Uterus (tissue), 4 donors: ENCODE measurements at places on chromosomes 6 and 20. TPM values are rescaled to one million over a fixed set of nuclear protein-coding genes. Genes with fewer than 3 reads are reported as not detected.

GRCh38 chr20:32142088-32142487, 32.6 kb downstream of the TM9SF4 start:
- H3K27me3 ChIP-seq = no peaks in the 10 kb centered on the region
- H3K4me3 ChIP-seq = no peak overlapping the region
- H3K36me3 ChIP-seq = no peaks in the 10 kb centered on the region
- H3K4me1 ChIP-seq = no peaks in the 10 kb centered on the region
- H3K27ac ChIP-seq = no peak overlapping the region

DNA sequence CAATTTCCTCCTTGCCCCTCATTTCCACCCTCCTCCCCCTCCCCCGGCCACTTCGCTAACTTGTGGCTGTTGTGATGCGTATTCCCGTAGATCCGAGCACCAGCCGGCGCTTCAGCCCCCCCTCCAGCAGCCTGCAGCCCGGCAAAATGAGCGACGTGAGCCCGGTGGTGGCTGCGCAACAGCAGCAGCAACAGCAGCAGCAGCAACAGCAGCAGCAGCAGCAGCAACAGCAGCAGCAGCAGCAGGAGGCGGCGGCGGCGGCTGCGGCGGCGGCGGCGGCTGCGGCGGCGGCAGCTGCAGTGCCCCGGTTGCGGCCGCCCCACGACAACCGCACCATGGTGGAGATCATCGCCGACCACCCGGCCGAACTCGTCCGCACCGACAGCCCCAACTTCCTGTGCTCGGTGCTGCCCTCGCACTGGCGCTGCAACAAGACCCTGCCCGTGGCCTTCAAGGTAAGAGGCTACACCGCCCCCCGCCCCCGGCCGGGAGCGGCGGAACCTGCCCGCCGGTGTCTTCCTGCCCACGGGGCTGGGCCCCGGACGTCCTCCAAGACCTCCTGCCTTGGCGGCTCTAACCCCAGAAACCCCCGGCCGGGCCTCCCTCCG, 44.9 kb upstream of the SUPT3H start:
- H3K27me3 ChIP-seq = peaks cover 5% of the 10 kb centered on the region
- H3K4me3 ChIP-seq = peak overlapping the region; percentile 35
- DNase-seq = peak; percentile 39

- no peaks in the 10 kb centered on the region for H3K36me3 ChIP-seq
- no peak overlapping the region for H3K27ac ChIP-seq
- no peaks in the 10 kb centered on the region for H3K27me3 ChIP-seq
- no peak for DNase-seq
Observed at GRCh38 chr20:16066571-16066970, 506.7 kb downstream of the KIF16B start.

DNA sequence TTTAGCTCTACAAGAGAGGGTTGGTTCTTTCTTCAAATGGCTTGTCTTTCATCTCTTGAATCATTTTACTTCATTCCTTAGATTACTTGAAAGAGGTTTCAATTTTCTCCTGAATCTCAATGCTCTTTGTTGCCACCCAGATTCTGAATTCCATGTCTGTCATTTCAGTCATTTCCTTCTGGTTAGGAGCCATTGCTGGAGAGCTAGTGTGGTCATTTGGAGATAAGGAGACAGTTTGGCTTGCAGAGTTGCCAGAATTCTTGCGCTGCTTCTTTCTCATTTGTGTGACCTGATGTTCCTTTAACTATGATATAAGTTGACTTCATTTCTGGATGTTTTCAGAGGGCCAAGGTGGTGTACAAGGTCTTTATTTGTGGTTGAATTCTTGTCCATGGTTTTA, 157.8 kb downstream of the SLC22A3 start:
- no peaks in the 10 kb centered on the region for H3K27me3 ChIP-seq
- no peaks in the 10 kb centered on the region for H3K36me3 ChIP-seq
- H3K27ac ChIP-seq = no peak overlapping the region
- H3K4me3 ChIP-seq = no peak overlapping the region
- DNase-seq = no peak

- no peak for DNase-seq
- H3K36me3 ChIP-seq = no peaks in the 10 kb centered on the region
- no peak overlapping the region for H3K27ac ChIP-seq
- no peak overlapping the region for H3K4me3 ChIP-seq
- no peaks in the 10 kb centered on the region for H3K4me1 ChIP-seq
Observed at GRCh38 chr6:153056308-153056707, 53.8 kb upstream of the MTRF1L start.

DNA sequence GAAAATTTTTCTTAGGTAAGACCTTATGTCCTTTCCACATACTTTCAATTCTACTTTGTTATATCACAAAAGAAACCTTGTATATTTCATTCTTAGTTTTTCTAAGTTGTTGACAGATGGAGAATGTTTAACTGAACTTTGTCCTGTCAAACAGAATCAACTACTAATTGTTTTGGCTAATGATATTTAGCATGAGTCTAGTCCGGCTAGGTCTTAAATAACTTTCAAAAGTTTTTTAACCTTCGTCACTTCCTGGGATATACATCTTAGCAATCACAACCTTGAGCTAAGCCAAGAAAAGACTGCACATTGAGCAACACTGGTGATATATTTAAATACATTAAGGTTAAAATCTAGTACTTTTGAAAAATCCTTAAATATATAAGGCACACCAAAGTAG, 62.9 kb upstream of the RUNX2 start:
- no peaks in the 10 kb centered on the region for H3K27me3 ChIP-seq
- no peak overlapping the region for H3K27ac ChIP-seq
- no peaks in the 10 kb centered on the region for H3K36me3 ChIP-seq
- no peak for DNase-seq
- H3K4me3 ChIP-seq = no peak overlapping the region
- H3K4me1 ChIP-seq = no peaks in the 10 kb centered on the region

DNA sequence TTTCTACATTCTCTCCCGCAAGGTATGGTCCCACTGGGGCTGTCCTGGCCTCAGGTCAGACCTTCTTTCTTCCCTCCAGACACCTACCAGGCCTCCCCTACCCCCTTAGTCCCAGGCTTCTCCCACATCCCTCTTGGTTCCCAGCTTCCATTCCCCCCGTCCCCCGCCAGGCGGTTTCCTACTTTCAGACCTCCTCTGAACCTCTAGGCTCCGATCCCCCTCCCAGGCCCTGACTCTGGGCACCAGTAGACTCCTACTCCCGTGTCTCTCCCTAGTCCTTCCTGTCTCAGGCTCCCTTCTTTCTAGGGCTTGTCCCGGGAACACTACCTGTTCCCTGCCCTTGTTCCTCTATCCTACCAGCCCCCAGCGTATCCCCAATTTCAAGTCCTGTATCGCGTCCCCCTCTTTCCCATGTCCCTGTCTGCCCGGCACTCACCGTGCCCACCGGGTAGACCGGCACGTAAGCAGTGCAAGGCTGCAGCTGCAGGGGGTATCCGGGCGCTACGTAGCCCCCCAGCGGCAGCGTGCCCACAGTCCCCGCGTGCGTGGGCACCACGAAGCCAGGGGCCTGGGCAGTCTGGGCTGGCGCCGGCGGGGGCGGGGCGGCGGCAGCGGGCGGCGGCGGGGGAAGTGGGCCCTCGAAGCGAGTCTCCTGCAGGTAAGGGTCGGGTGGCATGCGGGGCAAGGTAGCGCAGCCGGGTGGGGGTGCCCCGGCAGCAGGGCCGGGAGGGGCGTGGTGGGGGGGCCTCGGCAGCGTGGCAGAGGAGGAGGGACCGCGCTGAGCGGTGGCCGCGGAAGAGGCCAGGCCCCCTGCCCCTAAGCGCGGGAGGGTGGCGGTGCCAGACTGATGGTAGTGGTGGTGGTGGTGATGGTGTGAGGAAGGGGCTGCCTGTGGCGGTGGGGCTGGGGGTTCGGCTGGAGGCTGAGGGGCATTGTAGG, 1.5 kb downstream of the PRRT1 start:
- no peak for DNase-seq
- no peaks in the 10 kb centered on the region for H3K27me3 ChIP-seq
- peaks cover 11% of the 10 kb centered on the region for H3K4me1 ChIP-seq
- H3K4me3 ChIP-seq = peak overlapping the region; percentile 68
- H3K36me3 ChIP-seq = no peaks in the 10 kb centered on the region
- H3K27ac ChIP-seq = peak overlapping the region; percentile 93

DNA sequence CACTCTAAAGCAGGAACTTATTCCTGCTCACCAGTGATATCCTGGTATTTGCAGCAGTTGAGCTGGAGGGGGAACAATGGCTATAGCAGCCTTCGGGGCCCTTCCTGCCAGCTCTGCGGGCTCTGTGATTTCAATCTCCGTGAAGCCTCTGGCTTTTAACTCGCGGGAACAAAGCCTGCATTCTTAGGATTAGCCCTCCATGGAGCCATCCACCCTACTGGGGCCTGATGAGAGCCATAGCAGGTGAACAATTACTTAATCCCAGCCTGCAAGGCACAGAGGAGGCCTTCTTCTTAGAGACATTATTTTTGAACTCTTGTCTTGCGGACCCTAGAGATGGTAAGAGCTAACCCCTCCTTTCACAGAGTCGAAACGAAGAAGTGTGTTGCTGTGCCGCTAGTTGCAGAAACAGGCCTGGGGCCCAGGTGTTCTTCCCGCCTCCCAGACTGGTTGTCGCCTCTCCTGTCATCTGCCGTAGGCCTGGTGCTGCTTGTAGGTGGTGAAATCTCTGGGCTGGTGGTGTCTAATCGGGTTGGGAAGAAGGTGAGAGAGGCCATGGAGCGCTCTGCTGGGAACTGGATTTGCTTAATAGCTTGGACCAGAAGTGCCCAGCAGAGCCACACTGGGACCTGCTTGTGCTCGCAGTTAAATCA, 9.7 kb downstream of the GHRH start:
- H3K4me1 ChIP-seq = no peaks in the 10 kb centered on the region
- no peak overlapping the region for H3K4me3 ChIP-seq
- no peak for DNase-seq
- H3K36me3 ChIP-seq = no peaks in the 10 kb centered on the region
- no peaks in the 10 kb centered on the region for H3K27me3 ChIP-seq

- H3K27me3 ChIP-seq = no peaks in the 10 kb centered on the region
- no peak overlapping the region for H3K27ac ChIP-seq
- H3K36me3 ChIP-seq = no peaks in the 10 kb centered on the region
- no peaks in the 10 kb centered on the region for H3K4me1 ChIP-seq
Observed at GRCh38 chr6:167287513-167288048, 3.5 kb upstream of the UNC93A start.

- no peak overlapping the region for H3K4me3 ChIP-seq
- no peaks in the 10 kb centered on the region for H3K36me3 ChIP-seq
- H3K4me1 ChIP-seq = no peaks in the 10 kb centered on the region
Observed at GRCh38 chr6:66344796-66345195, 637.8 kb upstream of the EYS start.

GRCh38 chr6:108446629-108447150, 114.0 kb upstream of the FOXO3 start:
- no peak overlapping the region for H3K4me3 ChIP-seq
- H3K27ac ChIP-seq = no peak overlapping the region
- H3K36me3 ChIP-seq = no peaks in the 10 kb centered on the region
- DNase-seq = no peak

DNA sequence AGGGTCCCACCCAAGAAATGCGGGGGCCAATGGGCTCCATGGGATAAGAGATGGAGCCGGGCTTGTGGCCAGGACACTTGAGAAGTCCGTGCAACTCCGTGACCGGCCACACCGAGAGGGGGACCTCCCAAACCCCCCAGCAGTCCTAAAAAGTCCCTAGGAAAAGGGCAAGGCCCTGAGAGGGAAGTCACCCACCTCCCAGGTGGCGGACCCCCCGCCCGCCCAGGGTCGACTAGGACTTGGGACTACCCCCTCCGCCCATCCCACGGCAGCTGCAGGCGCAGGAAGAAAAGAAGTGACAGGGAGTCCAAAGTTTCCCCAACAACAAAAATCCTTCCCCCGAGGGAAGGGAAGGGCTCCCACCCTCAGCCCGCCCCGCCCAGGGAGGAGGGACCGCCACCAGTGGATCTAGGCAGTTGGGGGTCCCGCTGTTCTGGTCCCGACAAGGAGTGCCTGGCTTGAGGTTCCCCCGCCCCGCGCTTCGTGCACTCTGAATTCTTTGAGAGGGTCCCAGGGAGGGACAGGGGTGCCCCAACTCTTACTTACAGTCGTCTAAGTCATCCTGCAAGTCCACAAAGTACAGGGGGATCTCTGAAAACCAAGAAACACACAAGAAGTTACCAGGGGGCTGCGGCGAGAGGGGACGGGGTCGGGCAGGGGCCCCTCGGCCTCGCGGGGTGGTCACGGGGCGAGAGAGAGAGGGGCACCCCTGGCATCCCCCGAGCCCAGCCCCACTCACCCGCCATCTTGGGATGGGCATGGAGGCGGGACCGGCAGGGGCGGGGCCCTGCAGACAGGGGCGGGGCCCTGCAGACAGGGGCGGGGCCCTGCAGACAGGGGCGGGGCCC, 611 bp upstream of the RAB22A start:
- peak overlapping the region; percentile 76 for H3K27ac ChIP-seq
- DNase-seq = peak; percentile 66
- peaks cover 3% of the 10 kb centered on the region for H3K4me1 ChIP-seq
- H3K27me3 ChIP-seq = no peaks in the 10 kb centered on the region
- no peaks in the 10 kb centered on the region for H3K36me3 ChIP-seq

GRCh38 chr20:4299773-4300172, 284.4 kb upstream of the RNF24 start:
- no peak overlapping the region for H3K4me3 ChIP-seq
- H3K4me1 ChIP-seq = no peaks in the 10 kb centered on the region
- no peaks in the 10 kb centered on the region for H3K27me3 ChIP-seq
- peak overlapping the region; percentile 43 for H3K27ac ChIP-seq

NMBR gene
- 0.41 TPM for total RNA-seq

MAP1LC3A gene
- total RNA-seq = 26.8 TPM

BNIP5 gene
- total RNA-seq = not detected

PGC gene
- not detected for total RNA-seq

BCL2L1 gene
- 35.0 TPM for total RNA-seq

SIGLEC1 gene
- total RNA-seq = 1.0 TPM

GMPR gene
- total RNA-seq = 9.1 TPM

PDE7B gene
- 28.6 TPM for total RNA-seq

RWDD2A gene
- total RNA-seq = 6.4 TPM
